ENCODE measurements at places on chromosomes 1 and 21.

DNA sequence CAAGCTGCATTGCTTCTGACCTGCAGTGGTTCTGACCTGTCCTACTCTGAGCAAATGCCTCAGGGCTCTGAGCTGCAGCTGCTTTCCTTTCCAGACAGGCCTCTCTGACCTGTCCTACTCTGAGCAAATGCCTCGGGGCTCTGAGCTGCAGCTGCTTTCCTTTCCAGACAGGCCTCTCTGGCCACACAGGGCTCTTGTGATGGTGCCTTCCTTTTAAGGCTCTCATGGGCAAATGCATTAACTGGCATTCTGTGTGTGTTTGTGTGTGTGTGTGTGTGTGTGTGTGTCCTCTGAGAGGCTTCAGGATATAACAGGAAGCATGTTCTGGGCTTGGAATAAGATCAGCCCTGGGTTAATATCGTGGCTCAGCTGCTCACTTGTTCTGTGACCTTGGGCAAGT is 131.3 kb downstream of the NTPCR start:
- no peak for ATAC-seq

DNA sequence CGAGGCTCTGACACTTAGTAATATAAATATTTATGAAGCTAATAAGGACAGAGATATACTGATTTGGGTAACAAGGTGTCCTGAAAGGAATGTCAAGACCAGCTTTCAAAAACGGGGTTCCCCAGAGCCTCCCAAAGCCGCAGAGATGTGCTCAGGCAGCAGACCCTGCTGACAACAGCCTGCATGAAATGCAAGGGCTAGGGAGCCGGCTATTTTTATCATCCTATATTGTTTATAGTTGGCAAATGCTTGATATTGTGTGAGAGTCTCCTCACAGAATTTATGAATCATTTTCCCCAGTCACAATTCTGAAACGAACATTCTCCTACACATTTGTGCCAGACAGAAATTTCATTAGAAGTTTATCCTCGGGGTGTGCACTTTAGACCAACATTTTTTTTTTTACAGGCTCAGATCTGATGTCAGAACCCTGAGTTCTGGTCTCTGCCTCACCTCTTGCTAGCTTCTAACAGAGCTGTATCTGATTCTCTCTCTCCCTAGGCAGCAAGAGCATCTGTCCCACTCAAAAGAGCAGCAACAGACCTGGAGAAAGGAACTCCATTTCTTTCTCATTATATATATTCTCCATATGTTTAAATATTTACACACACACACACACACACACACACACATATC is 302.3 kb upstream of the PLD5 start:
- ATAC-seq: no peak

- no peak for ATAC-seq
Observed at GRCh38 chr1:203044546-203045250, 18.4 kb downstream of the PPFIA4 start.

DNA sequence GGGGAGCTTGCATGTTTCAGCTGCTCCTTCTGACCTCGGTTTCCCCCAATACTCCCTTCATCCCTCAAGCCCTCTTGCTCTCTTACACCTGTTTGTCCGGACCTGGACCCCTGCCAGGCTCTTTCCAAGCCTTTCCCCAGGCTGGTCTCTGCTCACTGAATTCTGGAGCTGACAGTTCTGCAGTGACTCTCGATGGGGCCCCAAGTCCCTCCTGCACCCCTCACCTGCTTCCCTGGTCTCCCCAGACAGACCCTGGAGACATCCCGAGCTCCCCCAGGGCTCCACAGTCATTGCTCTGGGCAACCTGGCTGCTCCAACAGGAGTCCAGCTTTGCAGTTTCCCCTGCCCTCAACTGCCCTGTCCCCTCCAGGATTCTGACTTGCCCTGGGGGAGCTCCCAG is 198.6 kb downstream of the GRIK3 start:
- ATAC-seq: no peak

DNA sequence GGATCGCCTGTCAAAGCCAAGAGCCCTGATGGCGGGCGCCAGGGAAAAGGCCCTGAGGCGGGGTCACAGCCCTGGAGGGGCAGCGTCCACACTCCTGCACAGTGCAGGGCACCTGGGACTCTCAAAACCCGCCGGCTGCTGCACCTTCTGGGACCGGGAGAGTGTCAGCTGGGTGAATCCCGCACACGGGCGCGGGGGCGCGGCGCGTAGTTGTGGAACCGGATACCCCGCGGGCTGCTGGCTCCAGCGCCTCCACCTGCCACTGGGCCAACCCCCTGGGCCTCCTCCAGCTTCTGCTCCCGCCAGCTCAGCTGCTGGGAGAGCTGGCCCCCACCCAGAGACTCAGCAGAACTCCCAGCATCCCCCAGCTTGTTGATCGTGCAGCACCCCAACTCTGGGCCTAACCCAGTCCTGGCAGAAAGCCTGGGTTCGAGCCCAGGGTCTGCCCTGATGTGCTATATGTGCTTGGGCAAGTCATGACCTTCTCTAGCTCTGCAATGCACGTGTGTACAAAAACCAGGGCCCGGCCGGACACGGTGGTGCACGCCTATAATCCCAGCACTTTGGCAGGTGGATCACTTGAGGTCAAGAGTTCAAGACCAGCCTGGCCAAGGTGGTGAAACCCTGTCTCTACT is 33.8 kb downstream of the NECAP2 start:
- no peak for ATAC-seq

DNA sequence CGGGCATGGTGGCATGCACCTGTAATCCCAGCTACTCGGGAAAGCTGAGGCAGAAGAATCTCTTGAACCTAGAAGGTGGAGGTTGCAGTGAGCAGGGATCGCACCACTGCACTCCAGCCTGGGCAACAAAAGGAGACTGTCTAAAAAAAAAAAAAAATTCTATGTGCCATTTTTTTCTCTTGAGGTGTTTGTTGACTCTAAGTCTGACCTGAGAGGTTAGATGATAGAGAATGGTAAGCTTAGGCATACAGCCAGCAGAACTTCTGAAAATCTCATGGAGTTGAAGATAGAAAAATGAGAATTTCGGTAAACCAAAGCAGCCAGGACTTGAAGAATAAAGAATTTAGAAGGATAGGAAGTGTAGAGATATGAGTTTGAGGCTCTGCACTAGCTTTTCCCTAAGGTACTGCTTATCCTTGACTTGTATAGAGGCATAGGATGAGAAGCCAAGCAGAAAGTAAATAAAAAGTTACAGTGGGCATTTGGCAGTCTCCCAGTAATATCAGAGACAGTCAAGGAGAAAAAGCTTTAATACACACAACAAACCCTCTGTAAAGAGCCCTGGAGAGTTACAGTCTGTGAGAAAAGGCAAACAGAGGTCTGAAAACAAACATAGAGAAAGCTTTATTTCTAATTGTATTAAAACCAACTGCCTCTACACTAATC is 24.3 kb downstream of the F13B start:
- ATAC-seq: no peak

GRCh38 chr1:111359376-111359775 is 68.2 kb downstream of the OVGP1 start:
- ATAC-seq: no peak

DNA sequence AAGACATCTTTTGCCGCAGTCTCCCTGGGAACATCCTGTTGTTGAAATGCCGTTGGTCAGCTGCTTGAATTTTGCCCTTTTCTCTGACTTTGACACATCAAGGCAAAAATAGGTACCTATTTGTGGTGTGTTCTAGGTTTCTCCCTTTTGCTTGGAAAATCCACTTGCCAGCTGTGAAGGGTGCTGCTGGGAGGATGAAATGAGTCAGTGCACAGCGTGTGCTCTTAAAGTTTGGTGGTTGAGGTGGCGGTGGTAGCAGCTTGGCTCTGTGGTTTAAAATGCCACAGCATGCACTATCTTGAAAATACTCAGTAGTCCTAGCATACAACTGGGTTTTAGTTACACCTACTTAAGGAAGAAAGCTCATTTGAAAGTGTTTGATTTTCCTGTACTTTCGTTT is 183.8 kb downstream of the DHRS3 start:
- ATAC-seq: peak; percentile 59

DNA sequence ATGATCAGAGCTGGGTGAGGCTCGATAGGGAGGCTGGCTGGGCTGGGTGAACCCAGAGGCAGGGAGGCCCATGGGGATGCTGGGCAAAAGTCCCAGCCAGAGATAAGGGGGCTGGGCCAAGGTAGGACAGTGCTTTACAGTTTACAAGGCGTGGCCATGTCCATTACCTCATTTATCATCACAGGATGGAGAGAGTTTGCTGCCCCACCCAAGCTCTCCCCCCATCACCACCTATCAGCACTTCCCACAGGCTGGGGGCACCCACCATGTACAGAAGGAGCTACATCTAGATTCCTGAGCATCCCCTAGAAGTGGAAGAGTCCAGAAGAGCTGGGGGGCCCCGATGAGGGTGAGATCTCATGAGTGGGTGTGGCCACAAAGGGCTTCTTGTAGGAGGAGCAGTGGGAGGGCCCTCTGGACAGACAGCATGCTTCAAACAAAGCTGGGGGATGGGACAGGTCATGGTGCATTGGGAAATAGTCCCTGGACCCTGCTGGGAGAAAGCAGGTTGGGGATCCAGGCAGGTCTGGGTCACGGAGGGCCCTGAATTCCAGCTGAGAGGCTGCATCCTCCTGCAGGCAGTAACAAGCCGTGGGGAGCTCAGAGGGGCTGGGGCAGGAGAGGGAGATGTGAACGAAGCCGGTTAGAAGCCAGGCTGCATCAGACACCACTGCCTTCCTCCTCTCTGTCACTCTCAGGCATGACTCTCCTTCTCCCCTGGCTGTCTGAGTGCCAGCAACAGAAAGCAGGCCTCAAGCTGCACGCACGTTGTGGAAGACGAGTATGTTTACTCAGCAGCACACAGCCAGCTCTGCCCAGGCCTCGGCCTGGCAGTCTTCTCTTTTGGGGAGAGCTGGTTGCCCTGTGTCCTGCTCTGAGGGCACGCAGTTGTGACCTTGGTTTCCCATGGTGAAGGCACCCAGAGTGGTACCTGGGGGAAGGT is 202.3 kb downstream of the HIVEP3 start:
- no peak for ATAC-seq

DNA sequence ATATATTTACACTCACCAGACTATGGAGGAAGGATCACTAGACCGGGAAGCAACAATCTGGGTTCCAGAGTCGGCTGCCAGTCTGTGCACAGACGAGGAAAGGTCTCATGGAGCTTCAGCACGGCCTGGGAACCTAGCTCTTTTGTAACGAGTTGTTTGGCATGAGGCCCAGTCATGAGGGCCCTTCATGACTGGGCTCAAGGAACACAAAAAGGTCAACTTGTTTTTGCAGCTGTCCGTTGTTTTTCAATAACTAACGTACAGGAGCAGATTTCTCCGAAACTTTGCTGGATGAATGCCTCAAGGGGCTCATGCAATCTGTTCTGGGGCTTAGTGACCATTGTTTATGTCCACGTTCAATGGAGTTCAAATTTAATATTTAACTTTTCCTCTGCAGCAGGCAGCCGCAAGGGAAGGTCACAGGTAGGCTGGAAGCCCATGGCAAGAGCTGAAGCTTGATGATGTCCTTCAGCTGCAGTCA is 5.9 kb upstream of the STUM start:
- no peak for ATAC-seq

- ATAC-seq: no peak
Observed at GRCh38 chr1:53554592-53555305, 95.5 kb downstream of the DMRTB1 start.

- ATAC-seq: no peak
Observed at GRCh38 chr1:161175771-161176453, 1.4 kb downstream of the B4GALT3 start.

- peak; percentile 27 for ATAC-seq
Observed at GRCh38 chr1:207883660-207884250, 27.2 kb downstream of the CD34 start.

DNA sequence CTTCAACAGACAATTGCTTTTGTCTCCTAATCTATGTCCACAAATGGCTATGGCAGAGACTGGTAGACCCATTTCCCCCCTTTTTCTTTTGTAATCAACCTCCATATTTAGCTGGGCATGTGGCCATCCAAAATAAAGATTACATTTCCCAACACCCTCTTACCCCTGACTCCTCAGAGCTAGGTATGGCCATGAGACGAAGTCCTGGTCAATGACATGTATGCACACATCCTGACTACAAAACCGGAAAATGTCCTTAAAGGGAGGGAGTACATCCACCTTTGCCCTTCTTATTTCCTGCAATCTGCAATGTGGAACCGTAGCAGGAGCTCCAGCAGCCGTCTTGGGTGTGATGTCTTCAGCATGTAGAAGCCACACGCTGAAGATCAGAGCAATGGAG is 36.2 kb upstream of the RCSD1 start:
- no peak for ATAC-seq

GRCh38 chr1:3066250-3066711 is 2.7 kb upstream of the PRDM16 start:
- no peak for ATAC-seq

- ATAC-seq: no peak
Observed at GRCh38 chr1:38831731-38832369, 27.7 kb downstream of the RRAGC start.

GRCh38 chr1:115642168-115643072 is 650 bp downstream of the VANGL1 start:
- peak; percentile 58 for ATAC-seq

GRCh38 chr1:199178646-199179045 is 539.8 kb downstream of the PTPRC start:
- no peak for ATAC-seq

DNA sequence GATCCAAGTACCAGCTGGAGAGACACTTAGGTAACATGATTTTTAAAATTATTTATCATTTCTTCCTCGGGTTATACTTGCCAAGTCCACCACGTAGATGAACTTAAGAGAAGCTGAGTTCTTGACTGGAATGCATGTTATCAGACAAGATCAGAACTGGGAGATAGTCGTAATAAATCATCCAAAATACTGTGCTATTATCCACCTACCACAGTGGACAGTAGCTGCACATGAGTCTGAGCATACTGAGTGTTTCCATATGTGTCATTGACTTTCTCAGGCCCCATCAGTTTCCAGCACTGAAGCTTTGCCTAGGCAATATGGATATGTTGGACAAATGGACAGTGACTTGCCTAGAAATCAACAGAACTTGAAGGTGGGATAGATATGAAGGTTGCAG is 77.9 kb upstream of the RRP15 start:
- no peak for ATAC-seq

DNA sequence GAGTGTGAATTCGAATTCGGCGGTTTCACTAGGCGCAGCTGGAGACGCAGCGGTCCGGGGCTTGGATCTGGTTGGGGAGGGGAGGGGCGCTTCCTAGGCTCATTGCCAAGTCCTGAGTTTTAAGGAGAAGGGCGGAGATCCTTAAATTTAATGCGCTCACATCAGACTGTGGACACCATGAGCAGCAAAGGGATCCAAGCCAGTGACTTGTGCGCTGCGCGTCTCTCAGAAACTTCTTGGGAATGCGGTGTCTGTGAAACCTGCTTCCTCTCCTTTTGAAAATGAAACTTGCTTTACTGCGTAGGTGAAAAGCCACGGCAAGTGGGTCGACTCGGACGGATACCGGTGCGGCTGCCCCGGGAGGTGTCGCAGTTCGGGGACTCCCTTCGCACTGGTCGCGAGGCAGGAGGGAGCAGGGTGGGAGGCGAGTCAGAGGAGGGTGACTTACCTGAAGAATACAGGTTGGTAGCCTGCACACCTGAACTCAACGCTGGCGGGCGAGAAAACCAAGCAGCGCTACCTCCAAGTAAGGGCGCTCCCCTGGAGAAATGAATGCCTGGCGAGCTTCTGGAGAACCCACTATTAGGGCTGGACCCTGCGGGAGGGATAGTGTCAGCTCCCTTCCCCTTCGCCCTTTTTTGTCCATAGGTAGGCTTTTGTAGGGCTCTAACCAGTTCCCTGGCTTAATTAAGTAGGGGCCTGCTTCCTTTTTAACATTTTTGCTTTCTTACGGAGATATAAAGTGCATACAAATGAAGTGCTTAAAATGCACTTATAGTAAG is 992 bp downstream of the TENT5C start:
- peak; percentile 34 for ATAC-seq

GRCh38 chr1:161899091-161899490 is 124.6 kb downstream of the OLFML2B start:
- no peak for ATAC-seq
